Ureter (tissue), 1 donor: ENCODE measurements at places on chromosomes 5 and 9.

DNA sequence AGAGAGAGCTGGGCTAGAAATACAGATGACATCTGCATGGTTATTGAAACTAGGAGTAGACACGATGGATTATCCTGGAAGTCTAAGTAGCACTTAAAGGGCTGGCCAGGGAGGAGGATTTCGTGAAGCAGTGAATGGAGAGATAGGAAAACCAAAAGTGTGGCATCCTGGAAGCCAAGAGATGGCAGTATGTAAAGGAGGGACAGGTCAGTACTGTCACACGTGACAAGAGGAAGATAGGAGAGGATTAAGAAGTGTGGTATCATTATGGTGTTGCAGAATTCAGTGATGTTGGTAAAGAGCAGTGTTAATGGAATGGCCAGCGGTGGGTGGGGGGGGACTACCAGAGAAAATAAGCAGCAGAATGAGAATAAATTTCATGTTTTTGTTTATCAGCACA is 11.7 kb downstream of the RAD23B start:
- no peak for DNase-seq

GRCh38 chr5:32526810-32527209 is 58.5 kb upstream of the SUB1 start:
- no peak for DNase-seq

DNA sequence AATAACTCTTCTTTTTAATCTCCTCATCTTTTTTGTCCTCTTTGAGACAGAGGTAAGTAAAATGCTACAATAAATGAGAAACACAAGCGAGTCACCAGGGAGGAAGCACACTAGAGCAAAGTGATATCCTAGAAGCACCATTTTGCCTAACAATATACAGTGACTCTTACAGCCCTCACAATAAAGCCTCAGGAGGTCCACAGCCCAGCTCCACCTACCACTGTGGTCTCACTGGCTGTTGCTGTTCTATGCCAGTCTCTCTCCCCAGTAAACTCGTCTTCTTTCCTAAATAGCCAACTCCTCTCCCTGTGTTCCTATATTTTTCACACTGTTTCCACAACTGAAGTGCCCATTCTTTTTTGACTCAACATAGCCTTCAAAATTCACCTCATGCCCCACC is 44.3 kb downstream of the TNFSF15 start:
- no peak for DNase-seq

- no peak for DNase-seq
These were observed 301.5 kb downstream of the EPB41L4A start for GRCh38 chr5:112117551-112117950.

- peak; percentile 50 for DNase-seq
These were observed 5.8 kb upstream of the IFNA1 start for GRCh38 chr9:21434202-21435014.

DNA sequence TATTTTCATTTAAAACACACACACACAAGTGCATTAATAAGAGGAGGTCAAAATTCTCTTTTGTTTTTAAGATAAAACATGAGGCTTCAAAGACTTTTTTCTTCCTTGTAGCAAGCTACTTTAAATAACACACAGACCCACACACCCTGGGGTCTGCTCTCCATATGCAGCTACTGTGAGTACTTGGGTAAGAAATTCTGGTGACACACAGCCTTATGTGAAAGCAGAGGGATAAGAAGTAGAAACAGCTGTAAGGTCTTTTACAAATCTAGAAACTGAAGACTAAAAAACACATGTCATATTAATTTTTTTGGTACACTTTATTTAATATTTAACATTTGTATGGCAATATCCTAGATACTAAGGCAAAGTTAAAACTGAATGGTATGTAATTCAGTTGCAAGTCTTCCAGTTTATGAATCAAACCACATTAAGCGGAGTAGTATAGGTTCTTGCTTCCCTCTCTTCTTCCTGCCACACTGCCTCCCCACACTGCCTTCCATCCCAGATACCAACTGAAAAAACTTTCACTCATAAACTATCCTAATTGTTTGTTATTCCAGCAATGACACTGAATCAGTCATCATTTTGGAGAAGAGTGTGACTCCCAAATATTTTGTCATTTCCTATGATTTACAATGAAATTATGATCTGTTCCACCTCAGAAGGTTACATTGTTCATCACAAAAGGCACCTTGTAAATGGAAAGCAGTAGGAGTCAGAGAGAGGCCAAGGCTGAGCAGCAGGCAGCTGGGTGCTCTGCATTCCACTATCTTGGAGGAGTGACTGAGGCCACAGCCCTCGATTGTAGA is 92.0 kb downstream of the PLCXD3 start:
- DNase-seq: no peak

- no peak for DNase-seq
These were observed 72.2 kb downstream of the NMUR2 start for GRCh38 chr5:152332716-152333460.

DNA sequence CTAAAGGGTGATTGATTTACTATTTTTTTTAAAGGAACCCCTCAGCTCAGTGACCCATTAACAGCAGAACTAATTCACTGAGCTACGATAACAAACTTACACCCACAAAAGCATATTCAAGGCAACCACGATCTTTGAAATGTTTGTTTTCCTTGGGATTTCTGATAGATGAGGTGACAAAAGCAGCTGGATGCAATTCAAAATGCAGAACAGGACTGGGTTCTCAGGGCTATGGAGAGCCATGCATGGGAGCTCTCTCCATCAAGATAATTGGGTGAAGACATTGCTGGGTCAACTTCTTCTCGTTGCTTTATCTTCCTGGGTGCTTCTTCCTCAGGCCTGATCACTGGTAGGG is 60.1 kb downstream of the PAPPA start:
- DNase-seq: no peak

DNA sequence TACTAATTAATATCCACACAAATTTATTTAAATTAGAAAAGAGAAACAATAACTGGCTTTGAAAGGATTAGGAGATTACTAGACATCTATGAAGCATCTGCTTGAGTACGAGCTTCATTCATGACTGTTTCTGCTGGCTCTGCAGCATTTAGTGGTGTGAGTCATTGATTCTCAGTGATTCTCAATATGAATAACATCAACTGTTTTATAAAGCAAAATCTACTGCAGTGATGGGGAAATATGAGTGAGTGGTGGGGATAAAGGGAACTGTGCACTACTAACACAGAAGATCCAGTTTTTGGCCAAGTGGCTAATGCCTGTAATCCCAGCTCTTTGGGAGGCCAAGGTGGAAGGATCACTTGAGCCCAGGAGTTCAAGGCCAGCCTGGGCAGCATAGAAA is 8.4 kb downstream of the FNBP1 start:
- no peak for DNase-seq

- no peak for DNase-seq
These were observed 55.8 kb downstream of the PDCD1LG2 start for GRCh38 chr9:5566054-5566618.

- peak; percentile 26 for DNase-seq
These were observed 156.8 kb downstream of the MACROH2A1 start for GRCh38 chr5:135242021-135242865.

DNA sequence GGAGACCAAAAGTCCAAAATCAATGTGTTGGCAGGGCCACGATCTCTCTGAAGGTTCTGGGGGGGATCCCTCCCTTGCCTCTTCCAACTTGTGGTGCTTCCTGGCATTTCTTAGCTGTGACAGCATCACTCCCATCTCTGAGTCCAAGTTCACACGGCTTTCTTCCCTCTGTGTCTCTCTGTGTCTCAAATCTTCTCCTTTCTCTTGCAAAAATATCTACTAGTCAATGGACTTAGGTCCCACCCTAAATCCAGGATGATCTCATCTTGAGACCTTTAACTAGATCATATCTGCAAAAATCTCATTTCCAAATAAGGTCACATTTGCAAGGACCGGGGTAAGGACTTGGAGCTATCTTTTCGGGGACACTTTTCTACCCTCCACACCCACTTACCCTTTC is 186.1 kb downstream of the HSD17B3 start:
- no peak for DNase-seq

- no peak for DNase-seq
These were observed 76.8 kb downstream of the PIK3R1 start for GRCh38 chr5:68292316-68292715.

DNA sequence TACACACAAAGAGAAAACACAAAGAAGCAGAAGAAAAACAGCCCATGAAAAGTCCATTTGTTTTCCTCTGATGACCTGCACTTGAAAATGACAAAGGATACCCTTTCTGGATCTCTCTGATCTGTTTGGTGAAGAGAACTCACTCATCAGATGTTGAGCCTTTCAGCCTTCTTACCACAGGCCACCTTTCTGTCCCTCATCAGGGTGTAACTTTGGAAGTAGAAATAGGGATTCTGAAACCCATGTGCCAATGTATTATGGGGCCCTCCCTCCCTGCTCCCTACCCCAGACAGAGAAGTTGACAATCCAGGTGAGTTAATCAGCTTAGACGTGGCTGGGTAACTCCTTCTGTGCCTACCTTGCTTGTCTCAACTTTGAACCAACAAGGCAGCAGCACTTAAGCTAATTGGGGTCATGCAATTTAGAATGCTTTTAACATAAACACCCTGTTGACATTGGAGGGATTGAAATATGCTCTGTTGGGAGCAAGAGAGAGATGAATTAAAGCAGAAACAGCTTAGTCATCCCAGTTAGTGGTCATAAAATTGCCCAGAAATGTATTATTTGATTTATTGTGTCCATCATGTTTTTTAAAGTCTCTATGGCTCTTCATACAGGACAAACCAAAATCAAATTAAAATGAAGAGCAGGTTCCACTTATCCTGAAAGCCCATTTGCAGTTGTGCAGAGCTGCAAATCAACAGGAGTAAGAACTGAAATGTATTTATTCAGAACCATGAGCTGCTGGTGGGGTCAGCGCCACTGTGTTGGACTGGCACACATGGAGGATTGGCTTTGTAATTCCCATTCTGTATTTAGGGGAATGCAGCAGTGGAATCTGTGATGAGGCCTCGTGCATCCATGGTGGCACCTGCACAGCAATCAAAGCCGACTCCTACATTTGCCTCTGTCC is 132.0 kb downstream of the LIFR start:
- DNase-seq: no peak

- DNase-seq: no peak
These were observed 16.4 kb downstream of the MFAP3 start for GRCh38 chr5:154055201-154055600.

DNA sequence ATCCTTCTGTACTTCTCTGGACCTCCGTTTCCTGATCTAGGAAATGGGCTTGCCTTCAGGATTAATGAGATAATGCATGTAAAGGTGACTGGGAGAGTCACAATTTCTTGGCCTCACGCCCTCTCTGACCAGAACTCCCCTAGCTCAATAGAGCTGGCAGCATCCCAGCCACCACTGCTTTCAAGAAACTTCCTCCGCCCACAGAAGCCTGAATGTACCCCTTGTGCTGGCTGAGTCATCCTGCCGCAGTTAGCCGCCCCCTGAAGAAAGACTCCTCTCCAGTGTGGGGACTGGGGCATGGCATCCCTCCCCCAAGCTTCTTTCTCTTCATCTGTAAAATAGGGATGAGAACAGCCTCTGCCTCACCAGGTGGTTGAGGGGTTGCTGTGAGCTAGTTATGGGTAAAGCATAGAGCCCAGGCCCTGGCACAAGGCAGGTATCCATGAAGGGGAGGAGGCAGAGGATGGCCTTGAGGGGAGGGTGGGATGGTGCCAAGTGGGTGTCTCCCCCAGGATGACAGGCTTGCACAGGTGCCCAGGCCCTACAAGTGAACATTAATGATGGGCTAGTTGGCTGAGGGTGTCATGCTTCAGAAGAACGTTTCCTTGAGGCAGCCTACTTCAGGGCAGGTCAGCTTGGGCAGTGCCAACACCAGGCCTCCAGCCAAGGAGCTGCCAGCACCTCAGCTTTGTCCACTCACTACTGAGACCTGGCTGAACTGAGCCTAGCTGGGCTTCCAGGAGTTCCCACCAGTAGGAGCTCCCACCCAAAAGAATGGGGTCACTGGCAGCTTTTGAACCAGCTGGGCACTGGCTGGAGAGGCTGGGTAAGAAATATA is 3.4 kb downstream of the PDLIM4 start:
- peak; percentile 59 for DNase-seq

GRCh38 chr5:94830520-94830919 is 212.1 kb downstream of the SLF1 start:
- no peak for DNase-seq

DNA sequence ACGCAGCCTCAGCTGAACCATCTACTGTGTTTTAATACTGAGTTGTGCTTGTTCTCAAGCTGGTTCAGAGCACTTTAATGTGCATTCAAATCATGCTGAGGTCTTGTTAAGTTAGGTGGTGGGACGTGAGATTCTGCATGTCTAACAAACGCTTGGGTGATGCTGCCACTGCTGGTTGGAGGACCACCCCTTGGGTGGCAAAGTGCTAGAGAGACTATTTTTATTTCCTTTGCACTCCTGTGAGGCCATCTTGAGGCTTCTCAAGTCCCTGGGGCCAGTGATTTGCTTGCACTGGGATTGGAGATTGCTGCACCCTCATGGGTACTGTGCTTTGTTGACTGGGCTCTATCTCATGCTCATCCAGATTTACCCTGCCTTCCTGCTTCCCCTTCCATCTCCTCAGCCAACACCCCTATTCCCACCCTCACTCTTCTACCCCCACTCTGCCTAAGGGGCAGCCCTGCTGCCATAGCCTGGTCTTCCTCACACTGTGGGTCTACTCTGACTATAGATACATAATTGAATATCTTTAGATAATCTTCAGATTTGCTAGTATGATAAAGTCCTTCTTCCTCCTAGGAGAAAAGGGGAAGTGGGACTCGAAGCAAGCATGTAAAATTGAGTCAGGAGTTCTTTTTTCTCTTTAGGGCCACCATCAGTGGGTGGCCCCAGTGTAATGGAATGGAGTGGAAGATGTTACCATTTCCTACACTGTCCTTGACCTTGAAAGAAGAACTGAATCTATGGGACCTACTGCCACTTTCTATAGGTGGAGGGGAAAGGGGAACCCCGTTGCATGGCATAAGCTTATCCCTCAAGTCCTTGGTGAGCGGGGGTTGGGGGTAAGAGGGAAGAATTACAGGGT is 45.1 kb upstream of the SUB1 start:
- no peak for DNase-seq

DNA sequence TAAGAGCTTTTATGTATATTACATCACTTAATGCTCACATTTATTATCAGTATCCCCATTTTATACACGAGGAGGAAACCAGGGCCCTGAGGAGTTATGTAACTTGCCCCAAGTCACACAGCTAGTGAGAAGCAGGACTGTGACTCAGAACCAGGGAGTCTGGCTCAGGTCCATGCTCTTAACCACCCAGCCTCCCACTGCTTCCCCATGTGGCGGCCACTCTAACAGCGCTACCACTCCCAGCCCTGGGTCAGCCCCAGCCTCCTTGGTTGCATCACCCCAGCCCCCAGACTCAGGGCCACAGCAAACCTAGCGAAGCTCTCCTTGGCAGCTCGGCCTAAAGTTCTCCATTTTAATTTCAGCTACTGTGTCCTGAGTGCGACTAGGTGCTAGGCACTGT is 159.1 kb downstream of the PAX5 start:
- DNase-seq: no peak

GRCh38 chr9:115594557-115594956 is 476.6 kb upstream of the TNC start:
- DNase-seq: no peak

DNA sequence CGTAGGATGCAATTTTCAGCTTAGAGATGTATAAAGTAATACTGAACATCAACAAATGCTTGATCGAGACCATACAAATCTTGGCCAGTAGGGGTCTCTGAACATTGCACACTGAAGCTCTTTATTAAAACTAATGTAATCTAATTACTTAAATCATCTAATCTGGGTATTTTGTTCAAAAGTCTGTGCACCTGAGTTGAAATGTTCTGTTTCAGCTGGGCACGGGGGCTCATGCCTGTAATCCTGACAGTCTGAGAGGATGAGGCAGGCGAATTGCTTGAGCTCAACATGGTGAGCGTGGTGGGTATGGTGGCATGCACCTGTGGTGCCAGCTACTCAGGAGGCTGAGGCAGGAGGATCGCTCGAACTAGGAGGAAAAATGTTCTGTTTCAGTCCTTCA is 41.0 kb downstream of the ESM1 start:
- DNase-seq: no peak

- DNase-seq: no peak
These were observed 45.9 kb upstream of the HMCN2 start for GRCh38 chr9:130219661-130220096.
